Regular cardiac myocyte (primary cell): ENCODE measurements at places on chromosomes 2 and 18. TPM values are rescaled to one million over a fixed set of nuclear protein-coding genes. Genes with fewer than 3 reads are reported as not detected.

Gene CDCA7
- total RNA-seq, result 0.85 and 14.4 TPM in 2 replicates

Gene CHRND
- not detected in 2 replicates for total RNA-seq

Gene VWC2L
- not detected in 2 replicates for total RNA-seq

Gene TCF23
- total RNA-seq, result not detected in 2 replicates
